NCI-H748 treated with DMSO at 0.1 percent for 48 hours (cell line): ENCODE measurements at places on chromosomes 12 and 14.

DNA sequence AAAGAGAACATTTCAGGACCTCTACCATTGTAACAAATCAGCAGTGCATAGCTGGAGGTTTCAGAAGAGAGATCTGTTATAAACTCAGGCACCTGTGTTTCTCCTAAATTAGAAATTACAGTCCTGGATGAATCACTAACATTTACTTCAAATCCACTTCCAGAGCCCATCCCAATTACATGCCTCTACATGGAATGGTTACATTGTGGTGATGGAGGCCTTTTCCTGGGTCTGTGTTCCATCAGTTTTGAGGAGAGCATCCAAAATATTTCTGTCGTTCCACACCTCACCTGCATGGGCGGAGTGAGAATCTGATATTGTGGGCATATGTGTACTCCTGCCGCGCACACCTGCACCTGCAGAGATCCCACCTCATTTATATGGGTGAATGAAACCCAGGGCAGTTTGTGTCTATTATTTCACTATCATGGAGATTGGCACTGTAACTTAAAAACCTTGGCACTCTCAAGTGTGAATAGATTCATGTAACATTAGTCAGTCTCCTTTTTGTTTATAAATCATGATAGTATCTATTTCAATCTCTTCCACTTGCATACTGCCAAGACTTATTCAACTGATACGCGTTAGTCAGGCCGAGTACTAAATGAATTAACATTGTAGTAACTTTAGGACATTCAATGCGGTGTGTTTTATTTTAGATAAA lies 215.1 kb upstream of the FAR2 start:
- DNase-seq: no peak

- DNase-seq: no peak
Measured at GRCh38 chr12:130162745-130163460, 639 bp downstream of the FZD10 start.

GRCh38 chr14:105982664-105983063 lies 456.3 kb downstream of the TMEM121 start:
- DNase-seq: no peak

- no peak for DNase-seq
Measured at GRCh38 chr14:30355431-30355913, 203.5 kb upstream of the G2E3 start.

DNA sequence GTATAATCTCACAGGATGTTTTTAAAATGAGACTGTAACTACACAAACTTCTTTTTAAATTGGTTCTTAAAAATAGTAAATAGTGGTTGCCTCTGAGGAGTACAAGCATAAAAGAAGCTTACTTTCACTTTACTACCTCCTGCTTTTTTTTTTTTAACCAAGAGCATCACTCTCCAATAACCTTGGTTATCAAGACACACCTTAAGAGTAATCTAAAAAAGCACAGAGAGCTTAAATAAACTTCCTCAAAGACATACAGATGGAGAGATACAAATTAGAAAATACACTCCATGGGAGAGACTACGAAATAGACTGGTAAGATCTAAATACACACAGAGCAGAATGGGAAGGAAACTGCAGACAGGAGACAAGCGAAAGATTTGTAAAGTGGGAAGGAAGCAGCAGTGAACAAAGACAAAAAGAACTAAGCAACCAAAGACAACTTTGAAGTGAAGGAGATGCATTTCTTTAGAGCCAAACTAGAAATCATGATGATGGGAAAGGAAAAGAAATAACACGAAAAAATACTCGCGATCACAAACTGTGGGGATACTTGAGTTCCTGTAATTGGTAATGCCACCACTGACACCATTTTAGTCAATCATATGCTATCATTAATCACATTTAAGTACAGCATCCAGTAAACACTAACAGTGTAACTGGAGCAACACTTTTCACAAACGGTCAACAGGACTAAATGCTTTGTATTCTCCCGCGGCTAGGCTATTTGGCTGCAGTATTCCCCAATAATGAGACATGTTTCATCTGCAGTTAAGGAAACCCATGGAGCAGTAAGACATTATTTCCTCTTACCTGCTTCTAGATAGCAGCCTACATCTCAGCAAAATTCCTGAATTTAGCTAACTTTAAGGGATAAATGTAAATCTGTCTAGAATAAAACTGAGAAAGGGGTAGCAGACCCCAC lies 8.2 kb downstream of the SINHCAF start:
- no peak for DNase-seq

DNA sequence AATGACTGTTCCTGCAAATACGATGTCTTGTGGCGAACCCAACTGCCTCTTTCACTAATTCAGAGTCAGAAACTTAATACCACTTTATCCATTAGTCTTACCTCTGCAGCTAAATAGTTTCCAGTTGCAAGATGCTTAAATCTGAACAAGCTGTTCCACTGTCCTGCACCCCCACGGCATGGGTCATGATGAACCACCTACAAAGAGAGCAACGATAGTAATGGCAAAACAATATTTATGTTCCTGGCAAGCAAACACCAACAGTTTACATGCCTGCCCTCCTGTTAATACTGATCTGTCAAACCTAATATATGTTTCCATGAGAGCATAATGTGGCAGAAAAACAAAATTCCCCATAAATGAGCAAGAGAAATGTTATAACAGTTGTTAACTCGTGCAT lies 121.9 kb downstream of the ITPR2 start:
- no peak for DNase-seq

DNA sequence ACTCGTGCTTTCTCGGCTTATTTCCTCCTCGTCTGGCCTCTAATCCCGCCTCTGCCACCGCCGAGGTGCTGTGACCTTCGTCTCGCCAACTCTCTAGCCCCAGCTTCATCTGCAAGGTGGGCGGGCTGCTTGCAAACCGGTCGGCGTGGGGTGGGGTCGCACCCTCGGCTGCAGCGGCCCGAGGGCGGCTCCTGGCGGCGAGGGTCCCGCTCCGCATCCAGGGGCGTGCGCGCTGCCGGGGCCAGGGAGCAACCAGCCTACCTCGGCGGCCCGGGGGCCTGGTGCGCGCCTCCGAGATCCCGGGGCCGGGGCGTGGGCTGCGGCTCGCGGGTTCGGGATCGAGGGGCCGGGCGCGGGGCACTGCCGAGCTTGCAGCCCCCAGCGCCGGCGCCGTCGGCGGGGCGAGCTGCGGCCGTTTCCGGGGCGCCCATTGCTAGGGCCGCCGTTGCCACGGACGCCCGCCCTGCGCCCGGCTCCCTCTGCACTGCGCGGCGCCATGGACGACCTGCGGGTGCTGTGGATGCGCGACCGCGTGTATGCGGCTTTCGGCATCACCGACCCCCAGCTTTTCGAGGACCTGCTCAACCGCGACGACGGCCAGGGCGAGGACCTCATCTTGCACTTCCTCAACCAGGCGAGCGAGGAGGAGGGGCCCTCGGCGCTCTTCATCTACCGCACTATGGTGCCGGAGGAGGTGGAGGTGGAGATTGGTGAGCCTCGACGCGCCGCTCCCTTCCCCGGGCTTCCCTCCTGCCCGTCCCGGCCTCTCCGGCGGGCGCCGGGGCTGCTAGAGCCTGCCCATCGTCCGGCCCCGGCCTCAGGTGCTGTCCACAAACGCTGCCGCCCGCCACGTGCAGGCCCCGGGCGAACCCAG lies at the start of gene DNAH10:
Gene DNAH10, plus strand, starts transcription at position 461 of the 874 bp plus-strand sequence. Its CDS starts 36 bp downstream, at position 497.
- peak; percentile 28 for DNase-seq

- DNase-seq: no peak
Measured at GRCh38 chr12:32921397-32921796, 24.8 kb upstream of the PKP2 start.

- no peak for DNase-seq
Measured at GRCh38 chr12:71208053-71208685, 50.4 kb upstream of the TSPAN8 start.

DNA sequence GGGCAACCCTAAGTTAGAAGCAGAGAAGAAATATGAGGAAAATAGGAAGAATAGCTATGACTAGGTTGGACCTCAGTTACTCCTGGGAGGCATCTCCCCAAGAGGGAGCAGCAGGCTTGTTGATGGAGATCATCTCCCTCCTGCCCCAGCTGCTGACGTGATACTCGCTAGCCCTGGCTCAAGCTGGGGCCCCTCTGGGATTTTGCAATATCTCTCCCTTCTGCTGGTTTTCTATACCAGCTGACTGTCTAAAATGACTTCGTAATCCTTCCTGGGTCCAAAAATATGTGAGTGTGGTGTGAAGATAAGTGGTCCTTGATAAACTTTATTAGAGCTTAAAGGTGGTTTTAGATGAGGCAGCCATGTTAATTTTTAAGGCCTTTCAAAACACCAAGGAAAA lies 4.5 kb upstream of the HECTD4 start:
- DNase-seq: no peak

- no peak for DNase-seq
Measured at GRCh38 chr12:32240162-32240561, 133.5 kb downstream of the BICD1 start.

- DNase-seq: no peak
Measured at GRCh38 chr14:68955164-68955850, 23.8 kb downstream of the ACTN1 start.

DNA sequence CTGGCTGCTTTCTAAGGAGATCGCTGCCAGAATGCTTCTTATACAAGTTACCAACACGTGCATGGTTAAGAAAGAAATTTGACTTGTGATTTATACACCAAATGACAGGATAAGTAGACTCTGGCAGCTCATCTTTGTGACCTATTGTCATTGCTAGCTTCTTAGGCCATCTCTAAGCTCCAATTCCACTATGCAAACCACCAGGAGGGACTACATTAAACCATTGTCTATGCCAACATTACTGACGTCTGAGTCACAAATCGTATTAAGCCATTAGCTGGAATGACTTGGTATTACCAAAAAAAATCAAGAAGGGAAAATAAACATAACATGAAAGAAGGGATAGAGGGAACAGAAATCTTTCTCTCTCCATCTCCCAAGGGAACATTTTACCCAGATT lies 15.8 kb upstream of the VPS33A start:
- no peak for DNase-seq

- DNase-seq: no peak
Measured at GRCh38 chr14:75409316-75410205, 18.3 kb upstream of the JDP2 start.

GRCh38 chr14:36151335-36151734 lies 25.2 kb downstream of the PTCSC3 start:
- DNase-seq: no peak

DNA sequence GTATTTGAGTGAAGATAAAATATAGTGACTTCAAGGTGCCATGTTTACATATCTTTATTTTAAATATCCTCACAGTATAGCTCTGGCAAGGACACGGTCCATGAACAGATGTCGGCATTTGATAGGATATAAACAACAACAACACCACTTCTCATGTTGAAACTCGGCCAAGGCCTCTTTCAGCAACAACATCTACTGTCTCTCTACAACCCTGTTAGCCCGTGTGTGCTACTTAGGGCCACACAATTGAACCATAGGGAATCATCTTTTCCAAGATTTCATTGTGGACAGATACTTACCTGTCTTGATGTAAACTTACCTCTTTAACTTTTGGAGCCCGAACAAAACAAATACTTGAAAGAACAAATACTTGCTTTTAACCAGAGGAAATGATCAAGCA lies 168.7 kb upstream of the SSTR1 start:
- DNase-seq: no peak

DNA sequence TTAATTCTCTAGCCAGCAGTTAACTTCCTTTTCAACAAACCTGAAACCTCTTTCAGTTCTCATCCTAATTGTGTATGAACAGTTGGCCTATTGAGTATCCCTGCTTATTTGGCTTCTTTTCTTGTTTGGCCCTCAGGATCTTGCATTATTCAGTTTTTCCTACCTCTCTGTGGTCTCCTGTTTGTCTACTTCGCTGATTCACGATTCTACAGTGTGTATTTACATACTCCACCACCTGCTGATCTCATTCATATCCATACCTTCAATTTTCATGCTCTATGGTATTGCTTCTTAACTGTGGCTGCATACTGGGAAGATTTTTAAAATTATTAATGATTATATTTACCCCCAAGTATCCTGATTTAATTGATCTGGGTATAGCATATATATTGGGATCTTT lies 56.4 kb downstream of the RASSF9 start:
- DNase-seq: peak; percentile 89

DNA sequence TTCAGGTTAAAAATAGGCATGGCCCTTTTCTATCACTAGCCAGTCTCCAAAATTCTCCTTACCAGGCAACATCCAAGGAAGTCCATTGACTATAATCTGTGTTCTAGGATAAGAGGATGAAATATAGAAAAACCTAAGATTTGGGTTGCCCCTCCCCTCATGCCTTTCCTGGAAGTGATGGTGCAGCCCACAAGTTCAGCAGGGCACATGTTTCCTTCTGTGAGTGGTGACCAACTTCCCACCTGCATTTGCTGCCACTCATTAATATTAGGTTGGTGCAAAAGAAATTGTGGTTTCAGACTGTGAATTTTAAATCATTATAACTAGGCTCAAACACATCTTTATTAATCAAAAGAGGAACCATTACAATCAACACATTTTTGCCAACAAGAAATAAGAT lies 250.5 kb upstream of the FKBP4 start:
- no peak for DNase-seq

GRCh38 chr12:1553536-1553935 lies 40.8 kb downstream of the FBXL14 start:
- DNase-seq: no peak

DNA sequence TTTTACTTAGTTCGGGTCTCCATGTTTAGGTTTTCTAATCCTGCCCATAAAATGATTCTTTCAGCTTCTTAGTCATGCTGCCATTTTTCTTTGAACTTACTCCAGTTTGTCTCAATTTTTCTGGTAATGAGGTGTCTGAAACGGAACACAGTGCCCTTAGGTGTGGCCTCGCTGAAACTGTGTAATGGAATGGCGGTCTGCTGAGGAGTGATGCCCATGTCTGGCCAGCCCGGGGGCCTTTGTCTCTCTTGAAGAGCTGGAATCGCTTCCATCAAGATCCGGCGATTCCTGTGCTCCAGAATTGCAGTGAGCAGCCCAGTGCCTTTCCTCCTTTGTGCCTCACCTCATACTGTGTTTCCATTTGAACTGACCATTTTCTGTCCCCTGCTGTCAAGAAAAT lies 112.5 kb downstream of the FBXL14 start:
- DNase-seq: no peak

GRCh38 chr14:100011628-100012325 lies 53.4 kb upstream of the EVL start:
- DNase-seq: no peak

- peak; percentile 75 for DNase-seq
Measured at GRCh38 chr14:77883131-77883846, 83.4 kb downstream of the ADCK1 start.

- no peak for DNase-seq
Measured at GRCh38 chr14:61553730-61554641, 141.3 kb upstream of the HIF1A start.

DNA sequence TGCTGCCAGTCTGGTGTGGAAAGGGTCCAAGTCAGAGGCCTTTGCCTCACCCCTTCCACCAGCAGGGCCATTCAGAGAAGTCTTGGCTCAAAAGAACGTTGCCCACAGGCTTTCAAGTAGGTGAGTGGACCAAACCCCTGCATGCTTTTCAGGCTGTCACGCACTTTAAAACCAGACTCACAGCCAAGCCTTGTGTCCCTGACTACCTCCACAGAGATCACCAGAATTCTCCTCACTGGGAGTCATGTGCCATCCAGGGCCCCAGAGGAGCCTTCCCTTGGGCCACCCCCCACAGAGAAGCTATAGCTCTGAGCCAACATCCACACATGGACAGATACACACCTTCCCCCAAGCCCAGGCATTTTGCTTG lies 283.1 kb downstream of the DPF3 start:
- DNase-seq: no peak

GRCh38 chr12:68375756-68376695 lies 43.9 kb upstream of the MDM1 start:
- DNase-seq: no peak
